ENCODE measurements at places on chromosomes 16 and 17.

DNA sequence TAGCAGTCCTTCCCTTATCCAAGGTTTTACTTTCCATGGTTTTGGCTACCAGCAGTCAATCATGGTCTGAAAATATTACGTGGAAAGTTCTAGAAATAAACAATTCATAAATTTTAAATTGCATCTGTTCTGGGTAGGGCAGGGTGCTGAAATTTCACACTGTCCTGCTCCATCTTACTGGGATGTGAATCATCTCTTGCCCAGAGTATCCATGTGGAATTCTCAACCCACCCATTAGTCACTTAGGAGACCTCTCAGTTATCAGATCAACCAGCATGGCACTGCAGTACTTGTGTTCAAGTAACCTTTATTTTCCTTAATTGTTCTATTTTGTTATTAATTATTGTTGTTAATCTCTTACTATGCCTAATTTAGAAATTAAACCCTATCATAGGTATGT is 202.8 kb upstream of the CPHXL start:
- DNase-seq, result no peak

GRCh38 chr17:45768000-45768399 is 16.1 kb upstream of the CRHR1 start:
- DNase-seq, result no peak

DNA sequence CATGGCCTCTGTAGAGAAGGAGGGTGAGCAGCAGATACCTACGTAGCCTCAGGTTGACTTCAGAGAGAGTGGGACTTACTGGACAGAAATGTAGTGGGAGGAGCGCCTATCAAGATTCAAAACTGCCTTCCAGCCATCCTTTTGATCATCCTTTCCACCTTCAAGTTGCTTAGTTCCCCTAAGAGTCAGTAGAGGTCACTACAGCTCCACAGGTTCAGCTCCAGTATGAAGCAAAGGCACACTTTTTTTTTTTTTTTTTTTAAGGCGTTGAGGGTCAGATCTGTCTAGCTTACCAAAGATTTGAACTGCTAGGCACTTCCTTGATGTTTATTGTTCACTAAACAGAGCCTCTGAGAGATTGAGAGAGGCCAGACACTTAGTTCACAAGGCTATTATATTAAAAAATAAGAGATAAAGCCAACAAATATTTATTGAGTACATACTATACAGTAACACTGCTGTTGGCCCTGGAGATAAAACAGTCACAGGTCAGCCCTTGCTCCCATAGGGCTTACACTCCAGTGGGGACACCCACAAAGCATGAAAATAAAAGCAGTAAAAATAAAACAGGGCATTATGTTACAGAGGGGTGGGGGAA is 3.1 kb downstream of the RNF227 start:
- no peak for DNase-seq

DNA sequence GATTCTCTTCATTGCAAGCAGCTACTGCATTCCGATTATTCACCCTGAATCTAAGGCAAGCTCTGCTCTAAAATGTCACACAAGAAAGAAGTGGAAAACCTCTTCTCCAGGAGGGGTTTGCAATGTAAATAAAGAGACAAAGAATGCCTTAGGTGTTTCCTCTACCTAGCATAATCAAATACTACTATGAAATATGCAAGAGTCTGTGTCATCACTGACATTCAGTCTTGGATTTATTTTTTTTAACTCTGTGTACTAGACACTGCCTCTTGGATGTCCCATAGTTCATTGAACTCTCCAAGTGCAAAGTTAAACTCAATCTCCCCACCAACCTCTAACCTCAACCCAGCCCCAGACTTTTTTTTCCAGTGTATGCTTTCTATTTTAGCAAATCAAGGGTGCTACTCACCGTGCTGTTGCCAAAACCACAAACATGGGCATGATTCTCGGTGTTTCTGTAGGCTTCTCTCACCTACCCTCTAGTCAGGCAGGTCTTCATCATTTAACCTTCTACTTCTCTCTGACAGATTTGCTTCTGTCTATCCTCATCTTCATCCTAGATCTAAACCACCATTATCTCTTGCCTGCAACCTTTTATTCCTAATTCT is 329.1 kb downstream of the CDH13 start:
- no peak for DNase-seq

GRCh38 chr16:86374603-86375130 is 135.7 kb upstream of the FOXF1 start:
- DNase-seq, result no peak

DNA sequence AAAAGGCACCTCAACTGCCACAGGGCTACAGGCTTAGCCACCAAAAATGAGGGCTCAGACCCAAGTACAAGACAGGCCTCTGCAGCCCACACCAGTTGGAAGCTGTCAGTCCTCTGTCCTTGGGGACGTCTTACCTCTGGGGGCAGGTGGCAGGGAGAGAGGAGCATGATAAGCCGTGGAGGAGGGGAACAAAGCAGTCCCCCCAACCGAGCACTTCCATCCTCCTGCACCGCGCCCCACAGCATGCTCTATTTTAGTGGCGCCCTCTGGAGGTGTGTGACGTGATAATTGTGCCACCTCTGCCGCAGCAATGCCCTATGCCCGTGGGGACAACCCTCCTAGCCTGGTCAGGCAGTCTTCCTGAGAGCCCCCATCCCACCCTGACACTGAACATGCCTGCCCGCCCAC is 13.6 kb downstream of the G6PC3 start:
- no peak for DNase-seq

DNA sequence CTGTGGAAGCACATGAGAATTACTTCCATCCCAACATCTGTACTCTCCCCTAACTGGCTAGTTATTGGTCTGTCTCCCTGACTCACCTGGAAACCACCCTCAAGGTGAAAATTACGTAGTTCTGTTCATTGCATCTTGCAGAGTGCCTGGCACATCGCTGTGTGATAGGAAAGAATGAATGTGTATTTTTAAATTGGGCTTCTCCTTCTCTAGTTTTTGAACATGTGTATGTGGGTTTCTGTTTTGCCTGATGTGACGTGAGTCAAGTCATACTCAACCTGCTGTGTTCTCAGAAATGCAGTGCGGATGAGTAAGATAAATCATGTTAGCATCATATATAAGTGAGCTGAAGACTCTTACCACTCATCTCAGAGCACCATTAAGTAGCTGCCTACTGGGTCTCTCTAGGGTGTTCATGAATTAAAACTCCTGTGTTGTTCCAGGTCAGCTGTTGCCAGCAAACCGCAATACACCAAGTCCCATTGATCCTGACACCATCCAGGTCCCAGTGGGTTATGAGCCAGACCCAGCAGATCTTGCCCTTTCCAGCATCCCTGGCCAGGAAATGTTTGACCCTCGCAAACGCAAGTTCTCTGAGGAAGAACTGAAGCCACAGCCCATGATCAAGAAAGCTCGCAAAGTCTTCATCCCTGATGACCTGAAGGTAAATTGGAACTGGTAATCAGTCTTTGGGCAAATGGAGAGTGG is 50.2 kb downstream of the HLF start:
- no peak for DNase-seq

GRCh38 chr17:5832886-5833285 is 237.3 kb upstream of the WSCD1 start:
- no peak for DNase-seq

GRCh38 chr16:138049-138417 is 440 bp downstream of the NPRL3 start:
- DNase-seq, result no peak

- DNase-seq, result no peak
Measured at GRCh38 chr17:58889928-58890327, 134.3 kb downstream of the PPM1E start.

GRCh38 chr17:79057737-79058385 is 16.8 kb upstream of the ENGASE start:
- DNase-seq, result no peak

GRCh38 chr16:14307527-14308367 is 236.6 kb downstream of the MRTFB start:
- no peak for DNase-seq

DNA sequence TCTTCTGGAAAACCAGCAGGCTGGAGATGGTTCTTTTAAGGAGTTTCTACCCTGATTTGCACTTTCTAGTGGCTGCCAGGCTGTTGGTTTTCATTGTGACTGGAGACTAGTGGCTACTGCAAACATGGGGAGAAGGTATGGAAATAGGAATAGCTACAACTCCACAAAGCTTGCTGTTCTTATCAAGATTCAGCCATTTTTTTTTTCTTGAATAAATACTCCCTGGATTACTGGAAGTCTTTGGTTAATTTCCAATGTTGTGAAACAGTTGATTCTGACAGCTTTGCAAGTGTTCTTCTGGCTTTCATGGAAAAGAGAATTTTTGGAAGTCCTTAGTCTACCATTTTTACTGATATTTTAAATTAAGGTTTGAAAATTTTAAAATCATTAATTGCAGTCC is 277.7 kb downstream of the HS3ST3A1 start:
- no peak for DNase-seq

DNA sequence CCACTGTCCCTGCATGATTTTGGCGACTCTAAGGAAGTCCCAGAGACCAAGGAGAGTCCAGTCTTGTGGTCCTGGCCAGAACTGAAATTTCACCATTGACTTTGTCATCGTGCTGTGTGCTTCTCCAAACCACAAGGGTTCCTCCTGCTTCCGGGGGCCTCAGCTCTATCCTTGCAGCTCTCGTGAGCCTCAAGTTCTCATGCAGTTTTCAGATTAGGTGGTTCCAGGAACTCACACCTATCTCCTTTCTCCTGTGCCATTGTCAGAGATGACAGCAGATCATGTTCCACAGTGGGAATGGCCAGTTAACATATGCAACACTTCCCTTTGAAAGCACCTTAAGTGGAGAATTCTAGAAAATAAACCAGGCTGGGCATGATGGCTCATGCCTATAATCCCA is 97.9 kb upstream of the CRHR1 start:
- no peak for DNase-seq

GRCh38 chr16:22336581-22336980 is 37.8 kb downstream of the CDR2 start:
- no peak for DNase-seq

DNA sequence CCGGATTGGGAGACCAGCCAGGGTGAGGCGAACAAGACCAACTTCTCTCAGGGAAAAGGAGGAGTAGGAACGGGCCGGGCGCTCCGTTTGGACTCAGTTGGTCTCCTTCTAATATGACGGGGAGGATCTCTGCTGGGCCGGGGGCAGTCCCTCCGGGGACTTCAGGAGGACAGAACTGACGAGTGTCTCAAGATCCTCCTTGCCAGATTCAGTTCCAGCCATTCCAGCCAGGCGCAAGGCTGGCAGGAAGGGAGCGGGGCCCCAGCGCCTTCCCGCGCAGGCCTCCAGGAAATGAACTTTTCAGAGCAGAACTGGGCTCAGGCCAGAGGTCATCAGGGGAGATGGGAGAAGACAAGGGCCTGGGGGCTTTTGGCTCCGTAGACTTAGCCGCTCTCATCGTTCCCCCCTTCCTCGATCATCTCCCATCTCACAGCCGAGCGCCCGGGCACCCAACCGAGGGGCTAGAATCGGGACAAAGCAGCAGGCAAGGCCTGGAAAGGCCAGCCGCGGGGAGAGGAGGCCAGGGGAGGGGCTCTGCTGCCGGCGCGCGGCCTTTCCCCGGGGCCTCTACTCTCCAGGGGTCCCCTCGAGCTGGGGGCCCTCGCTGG is 1.6 kb downstream of the ZNF423 start:
- DNase-seq, result no peak

GRCh38 chr16:28172336-28172735 is 39.4 kb downstream of the XPO6 start:
- DNase-seq, result no peak

DNA sequence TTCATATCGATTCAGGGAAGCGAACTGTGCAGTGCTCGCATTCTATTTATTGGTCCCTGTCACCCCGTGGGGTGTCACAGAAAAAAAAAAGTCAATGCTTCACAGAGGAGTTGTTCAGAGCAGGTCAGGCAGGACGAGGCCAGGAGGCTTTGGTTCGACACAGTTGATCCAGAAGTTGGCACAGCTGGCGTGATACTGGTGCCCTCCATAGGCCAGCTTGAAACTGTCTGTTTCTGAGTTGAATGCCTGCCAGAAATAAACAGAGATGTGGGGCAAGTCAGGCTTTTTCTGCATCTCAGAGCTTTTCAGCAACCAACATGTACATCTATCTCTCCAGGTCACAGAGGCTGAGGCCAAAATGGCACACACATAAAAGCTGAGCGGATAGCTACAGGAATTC is 29.1 kb downstream of the DUSP14 start:
- DNase-seq, result no peak

- DNase-seq, result peak; percentile 41
Measured at GRCh38 chr16:4624827-4625559, 367 bp downstream of the MGRN1 start.

GRCh38 chr16:89613954-89614459 is 565 bp downstream of the DPEP1 start:
- no peak for DNase-seq

GRCh38 chr16:89892055-89892630 is 18.8 kb downstream of the TCF25 start:
- DNase-seq, result no peak

DNA sequence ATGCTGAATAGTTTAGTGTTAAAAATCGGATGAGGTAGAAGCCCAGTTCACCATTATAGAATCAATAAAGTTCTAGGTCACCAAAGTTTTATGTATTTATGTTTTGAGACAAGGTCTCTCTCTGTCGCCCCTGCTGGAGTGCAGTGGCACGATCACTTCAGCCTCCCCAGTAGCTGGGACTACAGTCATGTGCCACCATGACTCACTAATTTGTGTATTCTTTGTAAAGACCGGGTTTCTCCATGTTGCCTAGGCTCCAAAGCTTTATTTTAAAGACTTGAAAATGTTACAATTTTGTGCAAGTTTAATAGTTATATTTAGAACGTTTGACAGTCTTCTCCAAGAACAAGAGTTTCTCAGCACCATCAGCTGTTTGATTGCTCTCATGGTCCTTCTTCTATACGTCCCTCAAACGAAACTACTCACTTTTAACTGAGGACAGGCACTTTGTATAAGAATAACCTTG is 32.1 kb downstream of the NDE1 start:
- peak; percentile 5 for DNase-seq

GRCh38 chr17:17506181-17506741 is 10.1 kb upstream of the RASD1 start:
- DNase-seq, result no peak

GRCh38 chr16:25198021-25198420 is 18.7 kb upstream of the AQP8 start:
- no peak for DNase-seq

DNA sequence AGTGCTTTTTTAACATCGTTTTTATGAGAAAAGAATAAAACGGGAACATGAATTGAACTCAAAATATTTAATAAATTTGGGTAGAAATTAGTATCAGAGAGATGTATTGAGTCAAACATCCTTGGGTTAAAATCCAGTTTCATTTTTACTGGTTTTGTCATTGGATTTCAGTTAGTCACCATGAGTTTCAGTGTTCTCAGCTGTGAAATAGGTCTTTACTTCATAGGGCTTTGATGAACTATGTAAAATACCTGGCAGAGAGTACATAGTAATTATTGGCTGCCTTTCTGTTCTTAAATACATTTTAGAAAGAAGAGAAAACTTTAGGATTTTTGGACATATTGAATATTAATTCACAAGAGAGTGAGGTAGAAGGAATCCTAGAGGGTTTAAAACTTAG is 105.8 kb downstream of the TANC2 start:
- no peak for DNase-seq
